ENCODE measurements at places on chromosomes 5 and 9. TPM values are rescaled to one million over a fixed set of nuclear protein-coding genes. Genes with fewer than 3 reads are reported as not detected.

The LAMC3 gene
- not detected for total RNA-seq

The ERBIN gene
- total RNA-seq: 40.8 TPM

The NTRK2 gene
- 0.12 TPM for total RNA-seq

DNA sequence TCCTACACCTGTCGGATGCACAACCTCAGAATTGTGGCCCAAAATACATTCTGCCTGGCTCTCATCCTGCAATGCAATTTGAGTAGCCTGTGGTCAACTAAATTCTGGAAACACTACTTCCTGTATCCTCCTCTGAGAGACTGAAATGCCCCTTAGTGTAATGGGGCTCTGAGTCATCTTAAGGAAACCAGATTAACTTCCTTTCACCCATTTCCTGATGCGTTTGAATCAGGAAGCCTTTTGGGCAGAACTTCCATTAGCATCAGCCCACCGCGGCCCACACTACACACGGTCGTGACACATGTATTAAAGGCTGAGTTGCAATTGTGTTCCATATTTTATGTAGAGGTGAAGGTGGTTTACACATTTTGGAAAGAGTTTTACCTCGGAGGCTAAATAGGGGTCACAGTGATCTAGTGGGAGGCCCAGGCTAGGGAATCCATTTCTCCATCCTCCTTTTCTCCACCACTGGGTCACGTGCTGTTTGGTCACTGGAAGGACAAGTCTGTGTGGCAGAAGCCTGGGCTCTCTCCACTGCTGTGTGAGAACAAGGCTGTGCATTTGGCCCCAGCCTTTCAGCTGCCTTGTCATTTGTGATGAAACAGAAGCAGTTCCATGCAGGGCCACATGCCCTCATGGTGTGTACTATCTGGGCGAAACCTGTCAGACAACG is 55.9 kb downstream of the DAP start:
- DNase-seq: peak; percentile 55

Measured in activated CD8-positive, alpha-beta memory T cell treated with anti-CD3 and anti-CD28 coated beads, Interleukin-2, amount 10 ng/mL, durations not matched to agents 7 days and 5 days (primary cell).